ENCODE measurements at places on chromosomes 12 and 14.

DNA sequence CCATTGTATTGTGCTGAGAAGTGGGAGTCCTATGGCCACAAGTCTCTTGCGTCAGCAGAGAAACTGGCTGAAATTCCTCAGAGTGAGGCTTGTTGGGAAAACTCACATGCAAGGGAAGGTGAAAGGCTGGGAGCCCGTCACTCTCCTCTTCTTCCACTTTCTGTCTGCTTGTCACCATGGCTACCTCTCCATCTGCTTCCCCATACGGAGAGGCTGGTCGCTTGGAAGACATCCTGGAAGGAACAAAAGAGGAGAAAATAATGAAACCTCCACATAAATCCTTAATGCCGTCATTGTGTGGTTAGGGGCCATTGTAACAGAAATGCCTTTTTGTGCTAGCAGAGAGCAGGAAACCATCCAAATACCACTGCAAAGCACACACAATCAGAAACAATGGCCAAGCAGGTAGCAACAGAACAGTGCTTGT lies 53.7 kb downstream of the SOX5 start:
- no peak for DNase-seq

DNA sequence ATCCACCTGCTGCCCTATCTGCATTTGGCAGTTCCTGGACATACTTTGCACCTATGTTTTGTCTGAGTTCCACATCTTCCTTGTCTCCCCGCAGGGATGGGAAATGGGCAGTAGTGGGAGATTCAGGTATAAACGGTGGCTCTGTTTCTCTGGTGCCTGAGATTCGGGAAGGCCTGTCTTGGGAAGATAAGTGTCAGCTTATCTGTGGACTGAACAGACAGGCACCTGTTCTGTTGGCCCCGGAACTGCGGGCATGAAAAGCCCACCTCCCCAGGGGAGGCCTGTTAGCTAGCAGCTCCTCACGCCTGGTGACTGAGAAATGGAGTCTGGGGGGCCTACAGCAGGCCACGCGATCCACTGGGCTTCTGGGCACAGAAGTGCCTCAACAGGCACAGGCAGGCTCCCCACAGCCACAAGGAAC lies 5.8 kb downstream of the PHB2 start:
- no peak for DNase-seq

GRCh38 chr12:65624554-65625086 lies 199.7 kb upstream of the HMGA2 start:
- DNase-seq, result no peak

GRCh38 chr12:10027311-10027710 lies 3.2 kb upstream of the CLEC9A start:
- no peak for DNase-seq

DNA sequence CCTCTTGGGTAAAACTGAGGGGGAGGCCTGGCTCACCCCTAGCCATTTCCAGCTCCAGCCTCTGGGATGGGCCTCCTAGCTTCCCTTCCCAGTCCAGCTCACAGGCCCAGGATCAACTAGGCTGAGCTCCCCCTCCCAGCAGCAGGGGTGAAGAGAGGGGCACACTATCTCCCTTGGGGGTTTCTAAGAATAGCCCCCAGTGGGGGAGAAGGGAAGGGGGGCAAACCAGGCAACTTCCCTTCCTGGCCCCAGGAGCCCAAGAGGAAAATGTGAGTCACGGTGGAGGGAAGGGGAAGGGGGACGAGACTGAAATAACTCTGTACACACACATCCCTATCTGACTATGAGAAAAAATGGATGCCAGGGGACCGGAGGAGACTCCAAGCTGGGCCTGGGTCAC lies 9.0 kb downstream of the ADCY6 start:
- no peak for DNase-seq

GRCh38 chr14:95365401-95365800 lies 45.7 kb upstream of the CLMN start:
- DNase-seq, result no peak

DNA sequence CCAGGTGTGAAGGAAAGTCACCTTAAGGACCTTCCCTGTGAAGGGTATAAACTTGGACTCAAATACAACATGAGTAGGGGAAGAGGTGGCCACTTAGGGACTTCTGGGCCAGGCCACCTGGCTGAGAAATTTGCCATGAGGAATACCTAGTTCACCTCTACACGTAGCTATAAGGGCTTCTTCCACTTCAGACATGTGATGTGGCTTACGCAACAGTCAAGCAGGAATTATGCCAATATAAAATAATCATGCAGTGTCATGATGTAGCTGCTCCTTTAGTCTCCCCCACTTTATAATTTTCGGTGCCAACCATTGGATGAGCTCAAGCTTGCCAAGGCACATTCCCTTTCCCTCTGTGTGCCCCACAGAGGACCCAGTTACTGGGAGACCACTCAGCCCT lies 166.6 kb upstream of the BCL2L14 start:
- no peak for DNase-seq

- no peak for DNase-seq
Measured at GRCh38 chr14:50331596-50331995, 19.5 kb downstream of the DMAC2L start.

- DNase-seq, result no peak
Measured at GRCh38 chr14:78075033-78075432, 95.1 kb upstream of the NRXN3 start.

DNA sequence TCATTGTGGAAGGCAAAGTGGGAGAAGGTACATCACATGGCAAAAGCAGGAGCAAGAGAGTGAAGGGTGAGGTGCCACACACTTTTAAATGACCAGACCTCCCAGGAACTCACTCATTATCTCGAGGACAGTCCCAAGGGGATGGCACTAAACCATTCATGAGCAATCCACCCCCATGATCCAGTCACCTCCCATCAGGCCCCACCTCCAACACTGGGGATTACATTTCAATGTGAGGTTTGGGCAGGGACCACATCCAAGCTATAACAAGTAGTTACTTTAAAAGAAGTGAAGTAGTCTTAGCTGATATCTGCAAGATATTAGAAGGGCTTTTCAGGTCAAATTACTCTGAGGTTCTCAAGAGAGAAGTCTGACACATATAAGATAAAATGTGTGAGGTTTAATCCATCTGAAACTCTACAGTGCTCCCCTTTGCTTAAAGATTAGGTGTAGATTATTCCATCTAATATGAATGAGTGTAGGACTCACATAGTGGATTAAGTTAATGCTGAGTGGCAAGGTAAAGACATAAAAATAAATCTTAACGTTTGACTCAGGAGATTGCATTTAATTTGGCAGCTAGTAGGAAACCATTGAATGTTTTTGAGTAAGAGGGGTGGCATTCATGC lies 130.8 kb downstream of the TMX1 start:
- DNase-seq, result no peak

DNA sequence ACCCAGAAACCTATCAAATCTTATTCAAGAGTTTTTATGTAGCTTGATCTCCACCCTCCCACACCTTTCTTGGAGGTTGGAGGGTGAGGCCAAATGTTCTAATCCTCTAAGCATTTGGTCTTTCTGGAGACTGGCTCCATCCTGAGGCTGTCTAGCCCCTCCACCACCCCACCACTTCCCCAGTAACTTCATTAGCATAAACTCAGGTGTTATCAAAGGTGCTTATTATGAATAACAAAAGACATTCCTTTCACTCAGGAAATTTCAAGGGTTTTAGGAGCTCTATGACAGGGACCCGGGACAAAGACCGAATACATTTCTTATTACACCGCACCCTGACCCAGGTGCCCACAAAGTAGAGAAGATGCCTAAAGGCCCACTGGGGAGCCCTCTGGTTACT lies 2.8 kb upstream of the TMEM229B start:
- DNase-seq, result no peak

- DNase-seq, result no peak
Measured at GRCh38 chr12:56158926-56159461, 835 bp downstream of the MYL6 start.

DNA sequence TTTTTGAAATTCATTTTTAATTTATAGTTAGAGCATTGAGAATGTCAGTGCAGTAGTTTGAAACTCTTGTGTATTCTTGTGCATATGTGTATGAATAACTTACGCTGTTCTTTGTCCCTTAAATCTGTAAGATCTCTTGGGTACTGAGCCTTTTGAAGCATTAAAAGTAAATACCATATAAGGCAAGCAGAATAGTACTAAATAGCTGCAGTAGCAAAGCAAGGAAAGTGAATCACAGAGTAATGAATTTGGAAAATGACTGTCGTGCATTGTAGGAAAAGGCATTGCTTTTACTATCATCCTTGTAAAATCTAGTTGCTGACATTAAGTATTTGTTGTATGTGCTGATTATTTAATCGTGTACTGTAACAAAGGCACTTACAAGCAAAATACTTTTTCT lies 12.1 kb downstream of the CNOT2 start:
- DNase-seq, result no peak

DNA sequence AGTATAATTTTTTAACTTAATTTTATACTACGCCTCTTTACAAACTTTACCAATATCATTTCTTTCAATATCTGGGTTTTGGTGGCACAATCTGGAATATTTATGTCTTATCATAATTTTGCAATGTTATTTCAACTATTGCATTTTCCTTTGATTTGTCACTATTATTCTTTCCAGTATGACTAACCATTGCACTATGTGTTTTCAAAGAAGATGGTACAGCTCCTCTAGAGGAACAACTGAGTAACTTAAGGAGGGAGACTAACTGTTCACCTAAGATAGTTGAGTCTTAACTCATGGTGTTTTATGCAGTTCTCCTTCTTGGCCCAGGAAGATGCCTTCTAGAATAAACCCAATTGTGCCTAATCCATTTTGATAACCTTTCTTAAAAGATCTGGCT lies 60.5 kb upstream of the KIF21A start:
- DNase-seq, result no peak

Measured in GM13976 (cell line).